ENCODE measurements at places on chromosomes 13 and 19.
A peak's percentile ranks its signal among the peaks of the same experiment; 100 is the strongest.

DNA sequence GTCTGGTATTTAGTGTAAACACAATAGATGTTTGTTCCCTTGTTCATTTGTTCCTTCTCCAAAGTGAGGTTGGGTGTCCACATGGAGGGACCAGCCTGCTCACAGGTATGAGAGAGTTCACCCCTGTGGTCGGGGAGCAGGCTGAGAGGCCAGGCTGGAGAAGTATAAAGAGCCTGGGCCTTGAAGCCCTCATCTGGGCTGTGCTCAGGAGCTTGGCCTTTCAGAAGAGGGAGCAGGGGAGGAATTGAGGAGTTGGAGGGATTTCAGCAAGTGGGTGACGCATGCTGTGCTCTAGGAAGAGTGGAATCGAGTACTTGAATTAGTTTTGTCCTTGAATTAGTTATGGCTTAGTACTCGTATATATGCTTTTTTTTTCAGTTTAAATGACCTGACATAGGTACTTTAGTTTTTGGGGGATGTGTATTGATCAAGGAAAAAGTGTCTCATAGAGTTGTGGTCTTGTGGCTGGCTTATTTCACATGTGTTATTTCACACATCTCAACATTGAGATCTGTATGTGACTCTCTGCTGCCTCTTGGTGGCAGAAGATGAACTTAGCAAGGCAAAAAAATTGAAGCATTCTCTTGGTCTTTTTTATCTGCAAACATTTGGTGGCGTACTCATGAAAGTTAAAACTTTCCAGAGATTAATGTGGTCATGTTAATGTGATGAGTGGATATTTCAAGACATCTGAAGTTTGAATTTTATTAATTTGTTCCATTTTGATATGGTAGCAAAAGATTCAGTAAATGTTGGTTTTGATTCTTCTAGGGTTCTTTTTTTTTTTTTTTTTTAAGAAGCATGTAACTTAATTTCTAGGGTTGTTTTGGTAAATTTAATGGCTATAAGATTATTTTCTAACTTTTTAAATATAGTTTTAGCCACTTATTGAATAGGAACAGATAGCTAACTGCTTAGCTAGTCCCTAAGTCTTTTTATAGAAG, 54.3 kb downstream of the SLAIN1 start:
- DNase-seq: peak; percentile 95

DNA sequence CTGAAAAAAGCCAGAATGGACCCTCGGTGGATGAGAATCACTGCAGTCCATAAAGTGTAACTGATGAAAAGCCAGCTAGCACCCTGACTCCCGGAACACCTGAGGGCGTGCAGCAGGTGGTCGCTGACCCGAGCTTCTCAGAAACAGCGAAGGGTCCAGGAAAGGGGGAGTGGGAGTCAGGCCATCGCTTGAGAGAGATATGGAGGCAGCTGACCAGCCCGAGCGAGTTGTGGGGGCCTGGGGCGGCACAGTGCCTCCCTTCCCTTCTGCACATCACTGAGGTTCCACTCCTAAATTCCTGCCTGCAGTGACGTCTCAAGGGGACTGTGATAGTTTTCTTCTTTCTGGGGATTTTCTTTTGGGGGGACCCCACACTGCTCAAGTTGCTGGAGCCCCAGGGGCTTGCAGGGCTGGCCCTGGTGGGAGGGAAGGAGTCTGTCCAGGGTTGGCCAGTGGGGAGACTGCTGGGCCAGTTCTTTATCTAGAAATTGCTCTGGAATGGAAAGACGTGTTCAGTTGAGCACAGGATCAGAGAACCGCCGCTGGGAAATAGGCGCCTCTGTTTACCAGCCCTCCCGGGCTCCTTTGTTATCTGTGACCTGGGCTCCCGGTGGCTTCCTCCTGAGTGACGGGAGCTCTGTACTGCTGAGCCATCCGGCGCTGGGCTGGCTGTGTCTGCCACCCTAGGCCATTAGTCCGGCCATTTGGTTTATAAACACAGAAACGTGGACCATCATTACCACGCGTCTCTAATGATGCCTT, 71.3 kb downstream of the RAB20 start:
- no peak for DNase-seq

DNA sequence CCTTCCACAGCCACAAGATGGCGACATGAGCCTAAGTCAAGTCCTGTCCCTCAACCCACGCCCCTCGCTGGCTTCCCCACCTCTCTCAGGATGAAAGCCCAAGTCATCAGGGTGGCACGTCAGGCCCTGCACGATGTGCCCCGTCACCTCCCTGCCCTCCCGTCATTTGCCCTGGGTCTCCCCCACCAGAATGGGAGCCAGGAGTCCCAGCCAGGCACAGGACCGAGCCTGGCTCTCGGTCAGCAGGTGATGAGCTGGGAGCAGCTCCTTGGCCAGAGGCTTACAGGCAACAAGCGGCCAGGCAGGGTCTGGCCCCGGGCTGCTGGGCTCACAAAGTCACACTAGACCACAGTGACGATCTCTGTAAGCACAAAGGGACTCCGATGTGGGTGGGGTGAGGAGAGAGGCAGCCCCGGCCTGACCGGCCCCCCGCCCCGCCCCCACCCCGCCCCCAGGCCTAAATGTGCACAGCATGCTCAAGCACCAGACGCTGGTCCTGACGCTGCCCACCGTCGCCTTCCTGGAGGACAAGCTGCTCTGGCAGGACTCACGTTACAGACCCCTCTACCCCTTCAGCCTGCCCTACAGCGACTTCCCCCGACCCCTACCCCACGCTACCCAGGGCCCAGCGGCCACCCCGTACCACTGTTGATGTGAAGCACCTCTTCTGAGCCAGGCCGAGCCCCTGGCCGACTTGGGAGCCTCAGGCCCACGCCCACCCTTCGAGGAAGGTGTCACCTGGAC, 7.3 kb downstream of the MRPL4 start:
- DNase-seq: peak; percentile 69

DNA sequence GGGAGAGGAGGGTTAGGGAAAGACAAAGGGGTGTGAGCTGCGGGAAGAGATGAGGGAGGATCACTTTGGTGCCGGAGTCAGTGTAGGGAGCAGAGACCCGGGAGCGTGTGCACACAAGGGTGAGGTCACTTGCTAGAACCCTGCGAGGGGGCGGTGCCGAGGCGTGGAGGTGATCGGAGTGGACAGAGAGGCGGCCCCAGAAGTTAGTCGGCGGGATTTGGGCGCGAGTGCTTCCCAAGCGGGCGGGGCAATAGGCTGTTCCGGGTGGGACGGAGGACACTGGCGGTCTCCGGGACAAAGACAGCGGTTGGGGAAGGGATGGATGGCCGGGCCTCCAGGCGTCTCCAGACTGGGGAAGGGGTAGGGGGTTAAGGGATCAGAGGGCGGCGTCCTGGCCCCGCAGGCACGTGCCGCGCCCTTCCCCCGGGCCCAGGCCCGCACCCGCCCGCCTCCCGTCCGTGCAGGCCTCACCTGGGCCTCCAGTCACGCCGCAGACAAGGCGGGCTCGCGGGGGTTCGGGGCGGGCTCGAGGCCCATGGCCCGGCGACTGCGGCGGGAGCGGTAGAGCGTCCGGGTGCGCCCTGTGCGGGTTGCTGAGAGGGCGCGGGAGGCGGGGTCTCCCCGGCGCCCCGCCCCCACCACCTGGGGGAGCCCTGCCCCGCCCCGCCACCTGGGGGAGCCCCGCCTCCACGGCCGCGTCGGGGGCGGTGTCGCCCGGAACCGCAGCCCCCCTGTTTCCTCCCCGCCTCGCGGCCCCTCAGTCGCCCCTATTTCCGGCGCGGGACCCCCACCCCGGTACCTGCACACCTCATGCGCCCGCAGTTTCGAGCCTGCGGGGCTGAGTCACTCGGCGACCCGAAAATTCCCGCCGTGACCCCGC, at the start of gene LPAR2:
Gene LPAR2, minus strand, starts transcription at position 600 of the 880 bp plus-strand sequence. CDS start 945 bp downstream, outside the sequence.
- no peak for DNase-seq

GRCh38 chr13:50990818-50991506, 81.4 kb downstream of the RNASEH2B start:
- peak; percentile 13 for DNase-seq

- no peak for DNase-seq
These were observed 15.1 kb downstream of the ZNRF4 start for GRCh38 chr19:5470264-5470671.

DNA sequence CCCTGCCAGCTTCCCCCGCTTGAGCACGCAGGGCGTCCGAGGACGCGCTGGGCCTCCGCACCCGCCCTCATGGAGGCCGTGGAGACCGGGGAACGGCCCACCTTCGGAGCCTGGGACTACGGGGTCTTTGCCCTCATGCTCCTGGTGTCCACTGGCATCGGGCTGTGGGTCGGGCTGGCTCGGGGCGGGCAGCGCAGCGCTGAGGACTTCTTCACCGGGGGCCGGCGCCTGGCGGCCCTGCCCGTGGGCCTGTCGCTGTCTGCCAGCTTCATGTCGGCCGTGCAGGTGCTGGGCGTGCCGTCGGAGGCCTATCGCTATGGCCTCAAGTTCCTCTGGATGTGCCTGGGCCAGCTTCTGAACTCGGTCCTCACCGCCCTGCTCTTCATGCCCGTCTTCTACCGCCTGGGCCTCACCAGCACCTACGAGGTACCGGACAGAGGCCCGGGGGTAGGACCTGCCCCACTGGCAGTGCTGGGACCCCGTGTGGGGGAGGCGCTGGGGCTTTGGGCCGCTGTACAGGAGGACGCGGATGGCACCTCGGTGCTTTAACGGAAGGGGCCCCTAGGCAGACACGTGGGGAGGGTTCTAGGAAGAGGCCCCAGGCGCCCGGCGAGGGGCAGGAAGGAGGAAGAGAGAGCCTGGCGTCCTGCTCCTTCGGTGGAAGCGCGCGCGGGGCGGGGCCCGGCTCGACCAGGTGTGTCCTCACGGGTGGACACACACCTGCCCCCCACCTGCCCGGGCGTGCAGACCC, 681 bp downstream of the SLC5A5 start:
- DNase-seq: no peak

GRCh38 chr13:44012910-44013757, 133.4 kb downstream of the LACC1 start:
- no peak for DNase-seq

DNA sequence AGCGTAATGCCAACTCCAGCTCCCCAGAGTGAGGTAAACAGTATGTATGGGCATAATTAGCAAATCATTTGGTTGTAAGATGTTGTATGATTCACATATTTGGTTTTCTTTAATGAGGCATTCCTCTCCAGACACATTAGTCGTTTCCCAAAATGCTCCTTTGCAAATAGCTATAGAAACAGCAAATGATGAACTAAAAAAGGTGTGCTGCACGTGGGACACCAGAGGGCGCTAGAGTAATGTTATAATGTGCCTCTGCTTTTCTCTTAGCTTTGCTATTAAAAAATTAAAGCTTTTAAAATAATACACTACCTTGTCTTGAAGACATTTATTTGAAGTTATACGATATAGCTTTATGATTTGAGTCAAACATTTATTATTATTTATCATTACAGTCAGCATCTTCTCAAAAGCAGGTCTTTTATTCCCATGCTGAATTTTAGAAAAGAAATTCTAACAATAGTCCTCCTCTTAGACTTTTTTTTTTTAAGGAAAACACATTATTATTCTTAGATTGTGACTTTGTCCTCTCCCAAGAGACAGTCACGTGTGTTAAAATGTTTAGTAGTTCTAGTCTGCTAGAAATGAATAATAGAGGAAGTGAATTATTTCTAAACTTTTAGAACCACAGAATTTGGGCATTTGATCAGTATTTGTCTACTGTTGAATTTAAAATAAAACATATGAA, 121.6 kb upstream of the FRY start:
- peak; percentile 61 for DNase-seq

Measured in pons (tissue), 1 donor.